ENCODE measurements at places on chromosomes 3 and 15. TPM values are rescaled to one million over a fixed set of nuclear protein-coding genes. Genes with fewer than 3 reads are reported as not detected.
A peak's percentile ranks its signal among the peaks of the same experiment; 100 is the strongest.

DNA sequence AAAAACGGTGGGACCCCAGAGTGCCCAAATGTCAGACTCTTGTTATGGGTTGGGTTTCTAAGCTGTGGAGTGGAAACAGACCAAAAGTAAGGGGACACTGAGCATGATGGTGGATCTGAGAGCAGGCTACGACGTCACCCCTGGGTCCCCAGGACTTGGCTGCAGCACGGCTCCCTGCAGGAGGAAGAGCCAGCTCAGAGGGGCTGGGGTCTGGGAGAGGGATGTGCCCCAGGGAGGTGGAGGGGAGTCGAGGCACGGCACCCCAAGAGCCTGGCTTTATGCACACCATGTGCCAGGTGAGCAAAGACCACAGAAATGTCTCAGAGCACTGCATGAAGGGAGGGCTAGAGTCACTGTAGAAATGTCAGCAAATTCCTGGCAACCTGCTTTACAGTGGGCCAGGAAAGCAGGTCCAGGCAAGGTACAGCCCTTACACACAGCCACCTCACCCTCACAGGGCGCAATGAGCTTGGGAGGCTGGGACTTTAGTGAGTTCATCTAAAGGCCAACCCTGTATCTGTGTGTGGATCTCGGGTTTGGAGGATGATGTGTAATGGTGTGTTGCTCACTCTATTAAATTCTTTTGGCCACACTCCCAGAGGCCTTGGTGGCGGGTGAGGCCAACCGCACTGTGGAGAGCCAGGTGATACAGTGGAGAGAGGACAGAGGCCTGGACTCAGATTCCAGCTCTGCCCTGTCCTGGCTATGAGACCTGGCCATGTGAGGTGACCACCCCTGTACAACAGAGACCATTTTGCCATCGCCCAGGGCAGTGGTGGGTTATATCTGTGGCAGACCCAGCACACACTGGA, 14.1 kb downstream of the CTSH start:
- H3K4me3 ChIP-seq, result no peak overlapping the region
- peak overlapping the region; percentile 67 for H3K27ac ChIP-seq
- peaks cover 33% of the 10 kb centered on the region for H3K4me1 ChIP-seq
- peaks cover 31% of the 10 kb centered on the region for H3K36me3 ChIP-seq
- H3K27me3 ChIP-seq, result no peaks in the 10 kb centered on the region

GRCh38 chr3:66224220-66224619, 3.4 kb downstream of the SLC25A26 start:
- H3K27ac ChIP-seq, result no peak overlapping the region
- peaks cover 7% of the 10 kb centered on the region for H3K36me3 ChIP-seq
- no peaks in the 10 kb centered on the region for H3K27me3 ChIP-seq
- peaks cover 4% of the 10 kb centered on the region for H3K4me1 ChIP-seq
- no peak overlapping the region for H3K4me3 ChIP-seq

DNA sequence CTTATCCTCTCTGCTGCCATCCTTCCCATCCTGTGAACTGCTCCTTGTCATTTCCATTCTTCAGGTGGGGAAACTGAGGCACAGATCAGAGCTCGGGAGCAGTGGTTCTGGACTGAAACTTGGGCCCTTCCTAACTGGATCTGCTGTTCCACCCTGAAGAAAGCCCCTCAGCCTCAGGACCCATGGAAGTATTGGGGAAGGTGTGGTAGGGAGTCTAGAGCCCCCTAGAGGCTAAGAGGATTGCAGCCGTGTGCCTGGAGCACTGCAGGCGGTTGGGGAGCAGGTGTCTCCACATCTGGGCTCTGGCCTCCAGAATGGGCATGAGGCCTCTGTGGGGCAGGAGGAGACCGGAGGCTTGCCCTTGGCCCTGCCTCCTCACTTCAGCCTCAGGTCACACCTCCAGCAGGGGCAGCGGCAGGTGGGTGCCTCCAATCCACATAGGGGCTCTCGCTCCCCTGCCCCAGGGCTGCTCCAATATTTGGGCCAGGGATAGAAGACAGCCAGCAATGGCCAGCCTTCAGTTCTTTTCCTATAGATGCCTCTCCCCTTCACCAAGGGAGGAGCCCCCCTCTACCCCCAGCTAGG, 28.1 kb downstream of the DNAJB8 start:
- no peak overlapping the region for H3K27ac ChIP-seq
- DNase-seq, result no peak
- peaks cover 12% of the 10 kb centered on the region for H3K27me3 ChIP-seq

- DNase-seq, result no peak
- no peak overlapping the region for H3K4me3 ChIP-seq
- no peaks in the 10 kb centered on the region for H3K27me3 ChIP-seq
Measured at GRCh38 chr15:83983634-83984458, 251.7 kb upstream of the GOLGA6L4 start.

Gene CSTA
- total RNA-seq, result 3.6 TPM

Gene LINGO1
- 0.16 TPM for total RNA-seq

Gene KCNH8
- 0.83 TPM for total RNA-seq
